CD14-positive monocyte (primary cell): ENCODE measurements at places on chromosomes 12 and 14.
A peak's percentile ranks its signal among the peaks of the same experiment; 100 is the strongest.

GRCh38 chr12:57719777-57720605, 18.6 kb downstream of the AGAP2 start:
- no peaks in the 10 kb centered on the region for H3K27me3 ChIP-seq
- no peak for DNase-seq
- peaks cover 71% of the 10 kb centered on the region for H3K36me3 ChIP-seq
- no peak overlapping the region for H3K27ac ChIP-seq
- no peak overlapping the region for H3K4me3 ChIP-seq

- H3K4me1 ChIP-seq, result no peaks in the 10 kb centered on the region
- no peak overlapping the region for H3K27ac ChIP-seq
- H3K27me3 ChIP-seq, result no peaks in the 10 kb centered on the region
These were observed 414.8 kb downstream of the SLC6A15 start for GRCh38 chr12:84497819-84498218.

GRCh38 chr12:94169495-94169894, 21.1 kb downstream of the PLXNC1 start:
- H3K36me3 ChIP-seq, result peaks cover 21% of the 10 kb centered on the region
- no peak for DNase-seq
- no peaks in the 10 kb centered on the region for H3K27me3 ChIP-seq
- H3K27ac ChIP-seq, result no peak overlapping the region
- peaks cover 31% of the 10 kb centered on the region for H3K4me1 ChIP-seq

GRCh38 chr14:56199095-56199981, 81.1 kb downstream of the PELI2 start:
- peaks cover 8% of the 10 kb centered on the region for H3K36me3 ChIP-seq
- peaks cover 11% of the 10 kb centered on the region for H3K4me1 ChIP-seq

GRCh38 chr12:108800591-108800990, 56.8 kb downstream of the SSH1 start:
- no peak for DNase-seq
- peaks cover 3% of the 10 kb centered on the region for H3K4me1 ChIP-seq
- H3K36me3 ChIP-seq, result peaks cover 73% of the 10 kb centered on the region
- H3K27ac ChIP-seq, result no peak overlapping the region

DNA sequence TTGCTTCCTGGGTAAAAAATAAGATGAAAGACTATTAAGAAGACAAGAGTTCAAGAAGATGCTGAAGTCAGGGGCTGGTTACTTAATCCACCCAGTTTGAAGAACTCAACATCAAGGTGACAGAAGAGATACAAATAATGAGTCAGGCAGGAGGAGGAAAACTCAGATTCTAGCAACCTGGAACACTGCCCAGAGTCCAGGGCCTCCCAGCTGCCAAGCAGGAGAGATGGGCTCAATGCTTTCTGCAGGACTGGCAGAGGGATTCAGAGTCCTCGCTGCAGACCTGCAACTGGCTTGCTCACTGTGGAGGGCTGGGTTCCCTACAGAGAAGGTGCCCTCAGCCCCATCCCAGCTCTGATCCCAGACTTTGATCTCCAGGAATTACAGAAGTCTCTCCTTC, 28.6 kb upstream of the CEBPE start:
- no peak for DNase-seq
- H3K27ac ChIP-seq, result no peak overlapping the region
- H3K36me3 ChIP-seq, result no peaks in the 10 kb centered on the region
- no peaks in the 10 kb centered on the region for H3K4me1 ChIP-seq
- no peaks in the 10 kb centered on the region for H3K27me3 ChIP-seq

DNA sequence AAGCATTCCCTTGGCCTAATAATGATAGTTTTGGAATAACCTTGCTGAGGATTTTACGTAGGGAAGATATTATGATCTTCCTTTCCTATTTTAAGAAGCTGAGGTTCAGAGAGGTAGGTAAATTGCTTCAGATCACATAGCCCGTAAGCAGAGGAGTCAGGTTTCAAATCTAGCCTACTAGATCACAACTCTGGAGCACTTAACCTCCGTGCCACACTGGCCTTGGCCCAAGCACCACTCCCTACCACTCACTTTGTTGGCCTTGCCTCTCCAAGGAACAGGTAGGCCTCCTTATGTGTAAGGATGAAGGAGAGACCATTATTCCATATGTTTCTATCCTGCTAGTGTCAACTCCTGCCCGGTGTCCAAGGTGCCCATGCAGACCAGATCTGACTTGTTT, 12.4 kb upstream of the ACOT1 start:
- no peaks in the 10 kb centered on the region for H3K36me3 ChIP-seq
- H3K27me3 ChIP-seq, result no peaks in the 10 kb centered on the region
- no peak for DNase-seq
- H3K27ac ChIP-seq, result no peak overlapping the region

DNA sequence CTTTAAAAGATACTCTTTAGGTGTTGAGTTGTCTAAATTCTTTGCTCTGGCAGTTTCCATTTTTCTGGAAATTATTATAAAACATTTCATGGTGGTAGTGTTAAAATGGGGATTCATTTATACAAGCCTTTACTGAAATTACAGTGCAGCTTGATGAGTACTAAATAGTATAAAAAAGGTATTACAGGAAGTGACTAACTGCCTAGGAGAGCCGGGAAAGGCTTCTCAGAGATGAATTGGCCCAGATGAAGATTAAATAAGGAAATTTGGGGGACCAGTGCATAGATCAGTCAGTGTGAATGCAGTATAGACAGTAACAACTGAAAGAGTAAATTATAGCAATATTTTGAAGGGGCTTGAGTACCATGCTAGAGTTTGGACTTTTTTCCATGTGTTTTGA, 7.5 kb downstream of the PSMA6 start:
- H3K36me3 ChIP-seq, result no peaks in the 10 kb centered on the region
- H3K27ac ChIP-seq, result no peak overlapping the region
- no peak for DNase-seq
- H3K4me1 ChIP-seq, result peaks cover 92% of the 10 kb centered on the region
- H3K27me3 ChIP-seq, result no peaks in the 10 kb centered on the region

DNA sequence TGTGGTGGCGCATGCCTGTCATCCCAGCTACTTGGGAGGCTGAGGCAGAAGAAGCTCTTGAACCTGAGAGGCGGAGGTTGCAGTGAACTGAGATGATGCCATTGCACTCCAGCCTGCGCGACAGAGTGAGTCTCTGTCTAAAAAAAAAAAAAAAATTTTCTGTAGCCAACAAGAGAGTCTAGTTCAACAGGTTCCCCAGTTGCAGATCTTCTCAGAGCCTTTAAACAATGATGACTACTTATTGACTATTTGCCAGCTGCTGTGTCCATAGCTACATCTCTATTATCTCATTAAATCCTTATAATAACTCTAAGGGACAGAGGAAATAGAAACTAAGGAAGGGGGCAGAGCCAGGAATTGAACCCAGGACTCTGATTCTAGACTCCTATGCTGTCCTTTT, 15.2 kb upstream of the MYL2 start:
- no peak overlapping the region for H3K27ac ChIP-seq
- DNase-seq, result no peak
- no peaks in the 10 kb centered on the region for H3K36me3 ChIP-seq
- no peak overlapping the region for H3K4me3 ChIP-seq
- peaks cover 6% of the 10 kb centered on the region for H3K4me1 ChIP-seq
- H3K27me3 ChIP-seq, result no peaks in the 10 kb centered on the region

DNA sequence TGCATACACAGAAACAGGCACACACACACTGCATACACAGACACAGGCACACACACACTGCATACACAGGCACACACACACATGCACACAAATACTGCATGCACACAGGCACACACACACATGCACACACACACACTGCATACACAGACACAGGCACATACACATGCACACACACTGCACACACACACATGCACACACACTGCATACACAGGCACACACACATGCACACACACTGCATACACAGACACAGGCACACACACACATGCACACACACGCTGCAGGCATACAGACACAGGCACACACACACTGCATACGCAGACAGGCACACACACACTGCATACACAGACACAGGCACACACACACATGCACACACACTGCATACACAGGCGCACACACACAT, 32.7 kb upstream of the BTBD6 start:
- H3K27me3 ChIP-seq, result no peaks in the 10 kb centered on the region
- DNase-seq, result no peak
- H3K4me1 ChIP-seq, result no peaks in the 10 kb centered on the region
- H3K27ac ChIP-seq, result no peak overlapping the region
- no peak overlapping the region for H3K4me3 ChIP-seq

- peak overlapping the region; percentile 42 for H3K27ac ChIP-seq
- peak; percentile 41 for DNase-seq
- no peak overlapping the region for H3K4me3 ChIP-seq
- H3K27me3 ChIP-seq, result no peaks in the 10 kb centered on the region
- no peaks in the 10 kb centered on the region for H3K36me3 ChIP-seq
- H3K4me1 ChIP-seq, result peaks cover 47% of the 10 kb centered on the region
These were observed 69.6 kb downstream of the NINJ2 start for GRCh38 chr12:593396-594270.

DNA sequence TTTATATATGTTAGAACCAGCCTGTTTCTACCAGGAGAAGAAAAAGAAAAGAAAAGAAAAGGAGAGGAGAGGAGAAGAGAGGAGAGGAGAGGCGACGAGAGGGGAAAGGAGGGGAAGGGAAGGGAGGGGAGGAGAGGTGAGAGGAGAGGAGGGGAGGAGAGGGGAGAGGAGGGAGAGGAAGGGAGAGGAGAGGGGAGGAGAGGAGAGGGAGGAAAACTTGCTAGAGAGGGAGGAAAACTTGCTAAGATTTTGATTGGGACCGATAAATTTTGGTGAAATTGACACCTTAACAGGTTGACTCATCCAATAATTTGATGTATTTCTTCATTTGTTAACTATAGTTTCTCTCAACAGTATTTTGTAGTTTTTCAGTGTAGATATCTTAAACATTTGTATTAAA, 164.0 kb upstream of the SYT1 start:
- no peaks in the 10 kb centered on the region for H3K27me3 ChIP-seq
- no peaks in the 10 kb centered on the region for H3K36me3 ChIP-seq
- H3K4me3 ChIP-seq, result no peak overlapping the region
- H3K4me1 ChIP-seq, result no peaks in the 10 kb centered on the region
- no peak overlapping the region for H3K27ac ChIP-seq

DNA sequence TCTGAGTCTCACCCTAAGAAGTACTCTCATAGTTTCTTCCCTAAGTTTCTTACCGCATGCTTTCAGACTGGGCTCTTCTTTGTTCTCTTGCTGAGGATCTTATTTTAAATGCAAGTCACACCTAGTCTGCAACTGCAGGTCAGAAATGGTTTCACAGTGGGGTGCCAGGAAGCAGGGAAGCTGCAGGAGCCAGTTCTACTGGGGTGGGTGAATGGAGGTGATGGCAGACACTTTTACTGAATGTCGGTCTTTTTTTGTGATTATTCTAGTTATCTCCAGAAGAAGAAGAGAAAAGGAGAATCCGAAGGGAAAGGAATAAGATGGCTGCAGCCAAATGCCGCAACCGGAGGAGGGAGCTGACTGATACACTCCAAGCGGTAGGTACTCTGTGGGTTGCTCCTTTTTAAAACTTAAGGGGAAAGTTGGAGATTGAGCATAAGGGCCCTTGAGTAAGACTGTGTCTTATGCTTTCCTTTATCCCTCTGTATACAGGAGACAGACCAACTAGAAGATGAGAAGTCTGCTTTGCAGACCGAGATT, 1.7 kb downstream of the FOS start:
- H3K4me3 ChIP-seq, result peak overlapping the region; percentile 91
- H3K27me3 ChIP-seq, result no peaks in the 10 kb centered on the region
- peaks cover 41% of the 10 kb centered on the region for H3K36me3 ChIP-seq

GRCh38 chr12:32451816-32452215, 52.5 kb downstream of the FGD4 start:
- no peak overlapping the region for H3K4me3 ChIP-seq
- H3K27me3 ChIP-seq, result no peaks in the 10 kb centered on the region
- no peak overlapping the region for H3K27ac ChIP-seq
- H3K36me3 ChIP-seq, result no peaks in the 10 kb centered on the region
- DNase-seq, result no peak
- H3K4me1 ChIP-seq, result peaks cover 9% of the 10 kb centered on the region

DNA sequence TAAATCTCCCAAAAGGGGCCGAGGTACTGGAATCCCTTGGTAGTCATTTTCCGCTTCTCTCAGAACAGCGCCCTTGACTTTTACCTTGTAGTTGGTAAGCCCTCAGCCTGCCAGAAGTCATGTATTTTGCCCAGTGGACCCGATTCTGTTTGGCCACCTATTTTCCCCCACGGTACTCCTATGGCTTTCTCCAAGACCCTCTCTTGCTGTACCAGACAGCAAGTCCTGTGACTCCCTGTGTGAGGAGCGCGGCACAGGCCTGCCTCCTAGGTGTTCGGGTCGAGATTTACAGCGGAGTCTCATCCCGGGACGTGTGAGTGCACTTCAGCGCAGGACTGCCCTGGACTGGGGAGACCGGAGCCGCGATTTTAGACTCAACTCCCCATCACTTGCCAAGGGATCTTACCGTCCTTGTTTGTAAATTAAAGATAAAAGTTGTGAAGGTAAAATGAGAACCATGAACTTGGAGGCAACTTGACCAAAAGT, 1.1 kb upstream of the MBD6 start:
- peak overlapping the region; percentile 96 for H3K27ac ChIP-seq
- no peak for DNase-seq
- peak overlapping the region; percentile 98 for H3K4me3 ChIP-seq
- H3K36me3 ChIP-seq, result peaks cover 43% of the 10 kb centered on the region
- no peaks in the 10 kb centered on the region for H3K27me3 ChIP-seq

DNA sequence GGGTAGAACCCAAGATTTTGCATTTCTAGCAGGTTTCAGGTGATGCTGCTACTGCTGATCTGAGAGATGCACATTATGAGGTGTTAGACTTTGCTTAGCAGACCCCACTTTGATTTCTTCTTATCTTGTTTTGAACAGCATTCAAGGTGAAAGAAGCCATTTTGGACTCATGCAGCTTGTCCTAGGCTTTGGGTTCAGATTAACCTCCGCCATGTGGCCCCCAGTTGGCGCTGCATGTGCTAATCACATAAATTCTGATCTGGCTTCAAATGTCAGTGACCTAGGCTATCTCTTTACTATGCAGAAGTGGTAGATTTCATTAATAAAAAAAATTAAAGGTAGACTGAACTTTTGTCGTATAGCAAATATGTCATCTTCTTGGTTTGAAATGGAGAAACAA, 89.8 kb upstream of the DYRK2 start:
- H3K27me3 ChIP-seq, result no peaks in the 10 kb centered on the region
- H3K27ac ChIP-seq, result no peak overlapping the region
- H3K36me3 ChIP-seq, result no peaks in the 10 kb centered on the region
- DNase-seq, result no peak

GRCh38 chr12:94615260-94616181, 34.8 kb downstream of the TMCC3 start:
- H3K27ac ChIP-seq, result no peak overlapping the region
- no peaks in the 10 kb centered on the region for H3K27me3 ChIP-seq
- no peaks in the 10 kb centered on the region for H3K36me3 ChIP-seq
- H3K4me1 ChIP-seq, result peaks cover 5% of the 10 kb centered on the region
- H3K4me3 ChIP-seq, result no peak overlapping the region
